ENCODE measurements at places on chromosomes 6 and 20.

DNA sequence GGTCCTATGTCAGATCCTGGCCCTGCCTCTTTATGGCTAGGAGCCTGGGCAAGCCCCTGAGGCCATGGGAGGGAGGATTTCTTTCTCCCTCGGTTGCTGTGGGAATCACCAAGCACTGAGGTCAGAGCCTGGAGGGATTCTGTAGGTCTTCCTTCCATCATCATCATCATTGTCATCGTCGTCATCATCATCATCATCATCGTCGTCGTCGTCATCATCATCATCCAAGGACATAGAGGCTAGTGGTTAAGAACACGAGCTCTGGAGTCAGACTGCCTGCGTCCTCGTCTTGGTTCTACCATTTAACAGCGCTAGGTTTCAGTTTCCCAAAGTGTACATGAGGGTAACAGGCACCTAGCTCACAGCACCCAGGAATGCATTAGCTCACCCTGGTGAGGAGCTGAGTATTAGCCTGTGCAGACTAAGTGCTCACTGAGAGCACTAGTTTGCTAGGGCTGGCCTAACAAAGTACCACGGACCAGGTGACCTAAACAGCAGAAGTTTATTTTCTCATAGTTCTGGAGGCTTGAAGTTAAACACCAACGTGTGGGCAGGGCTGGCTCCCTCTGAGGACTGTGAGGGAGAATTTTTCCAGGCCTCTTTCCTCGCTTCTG lies 92.5 kb upstream of the CCDC167 start:
- DNase-seq = no peak

DNA sequence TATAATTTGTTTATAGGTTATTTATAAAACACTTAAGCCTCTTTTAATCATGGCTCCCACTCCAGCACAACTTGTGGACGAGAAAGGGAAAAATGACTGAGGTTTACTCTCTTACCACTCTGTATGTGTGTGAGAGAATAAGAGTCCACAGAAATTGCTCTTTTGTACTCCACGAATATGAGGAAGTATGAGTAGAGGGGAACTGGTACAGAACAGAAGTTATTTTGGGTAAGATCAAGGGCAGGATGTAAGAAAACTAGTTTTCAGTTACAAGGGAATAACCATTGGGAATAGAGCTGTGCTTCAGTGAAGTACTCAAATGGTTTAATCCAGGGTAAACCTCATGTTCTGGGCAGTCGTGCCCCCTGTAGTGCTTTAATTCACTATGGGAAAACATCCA lies 72.6 kb downstream of the REV3L start:
- DNase-seq = no peak

DNA sequence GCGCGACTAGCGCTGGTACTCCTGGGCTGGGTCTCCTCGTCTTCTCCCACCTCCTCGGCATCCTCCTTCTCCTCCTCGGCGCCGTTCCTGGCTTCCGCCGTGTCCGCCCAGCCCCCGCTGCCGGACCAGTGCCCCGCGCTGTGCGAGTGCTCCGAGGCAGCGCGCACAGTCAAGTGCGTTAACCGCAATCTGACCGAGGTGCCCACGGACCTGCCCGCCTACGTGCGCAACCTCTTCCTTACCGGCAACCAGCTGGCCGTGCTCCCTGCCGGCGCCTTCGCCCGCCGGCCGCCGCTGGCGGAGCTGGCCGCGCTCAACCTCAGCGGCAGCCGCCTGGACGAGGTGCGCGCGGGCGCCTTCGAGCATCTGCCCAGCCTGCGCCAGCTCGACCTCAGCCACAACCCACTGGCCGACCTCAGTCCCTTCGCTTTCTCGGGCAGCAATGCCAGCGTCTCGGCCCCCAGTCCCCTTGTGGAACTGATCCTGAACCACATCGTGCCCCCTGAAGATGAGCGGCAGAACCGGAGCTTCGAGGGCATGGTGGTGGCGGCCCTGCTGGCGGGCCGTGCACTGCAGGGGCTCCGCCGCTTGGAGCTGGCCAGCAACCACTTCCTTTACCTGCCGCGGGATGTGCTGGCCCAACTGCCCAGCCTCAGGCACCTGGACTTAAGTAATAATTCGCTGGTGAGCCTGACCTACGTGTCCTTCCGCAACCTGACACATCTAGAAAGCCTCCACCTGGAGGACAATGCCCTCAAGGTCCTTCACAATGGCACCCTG lies 1.6 kb downstream of the TPBG start:
- no peak for DNase-seq

DNA sequence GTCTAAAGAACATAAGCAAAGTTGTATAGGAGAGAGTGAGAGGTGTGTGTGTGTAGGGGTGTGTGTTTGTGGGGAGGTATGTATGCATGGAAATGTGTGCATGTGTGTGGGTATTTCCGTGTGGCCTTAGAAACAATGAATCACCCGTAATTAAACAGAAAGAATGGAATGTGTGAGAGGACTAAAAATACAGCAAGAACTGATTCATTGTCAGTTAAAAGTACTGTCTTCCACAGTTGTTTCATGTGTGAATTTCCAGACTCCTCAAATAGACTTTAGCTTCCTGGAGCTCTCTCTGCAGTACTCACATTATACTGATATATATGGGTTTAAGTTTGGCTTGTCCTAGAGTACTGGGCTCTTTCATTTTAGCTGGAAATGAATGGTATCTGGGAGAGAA lies 145.7 kb downstream of the RIMS1 start:
- DNase-seq = no peak

GRCh38 chr20:24507182-24507853 lies 37.9 kb downstream of the SYNDIG1 start:
- DNase-seq = no peak

GRCh38 chr20:57618091-57618763 lies 2.0 kb downstream of the ZBP1 start:
- DNase-seq = no peak

DNA sequence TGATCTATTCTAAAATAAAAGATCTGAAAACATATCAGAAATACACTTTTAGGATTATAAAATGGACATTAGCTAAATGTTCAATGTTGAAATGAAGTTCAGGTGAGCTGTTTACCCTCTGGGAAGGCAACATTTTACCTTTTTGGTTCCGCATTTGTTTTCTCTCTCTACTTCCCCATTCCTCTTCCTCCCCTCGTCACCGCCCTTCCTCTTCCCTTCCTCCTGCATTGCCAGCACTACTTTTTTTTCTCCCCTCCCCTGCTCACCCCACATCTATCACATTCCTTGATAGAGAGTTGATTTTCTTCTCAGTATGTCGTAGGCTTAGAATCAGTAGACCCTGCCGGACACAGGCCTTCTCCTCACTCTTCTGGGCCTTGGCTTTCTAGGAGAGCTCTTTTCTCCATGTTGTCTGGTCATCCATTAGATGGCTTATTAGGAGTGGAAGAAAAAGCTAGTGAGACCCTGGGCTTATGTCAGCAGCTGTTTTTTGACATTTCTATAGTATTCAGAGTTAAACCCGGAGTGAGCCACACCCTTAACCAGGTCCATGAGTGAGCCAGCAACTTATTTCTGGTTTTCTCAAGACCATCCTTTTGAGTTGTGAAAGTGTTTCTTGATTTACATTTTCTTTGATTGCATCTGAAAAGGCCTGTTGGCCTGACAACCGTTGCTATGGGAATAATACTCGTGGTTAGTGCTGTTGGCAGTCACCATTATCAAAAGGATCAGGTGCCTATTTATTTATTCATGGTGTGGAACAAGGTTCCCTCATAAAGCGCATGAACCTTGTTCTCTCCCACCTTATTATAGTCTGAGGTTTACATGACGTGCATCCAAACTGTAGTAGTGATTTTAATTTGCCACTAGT lies 90.9 kb downstream of the DTD1 start:
- DNase-seq = no peak

- DNase-seq = no peak
Observed at GRCh38 chr20:63657260-63657936, 714 bp upstream of the RTEL1 start.

GRCh38 chr6:55578537-55579363 lies at the start of gene HMGCLL1:
TSS of gene HMGCLL1 (minus strand) at chr6:55579192. CDS start at chr6:55579055, 137 bp downstream.
- no peak for DNase-seq

GRCh38 chr20:57609086-57609841 lies 11.0 kb downstream of the ZBP1 start:
- no peak for DNase-seq

- peak; percentile 79 for DNase-seq
Observed at GRCh38 chr20:5529331-5530148, 212.8 kb upstream of the PROKR2 start.

GRCh38 chr20:50561379-50562078 lies 51.3 kb downstream of the PTPN1 start:
- no peak for DNase-seq

DNA sequence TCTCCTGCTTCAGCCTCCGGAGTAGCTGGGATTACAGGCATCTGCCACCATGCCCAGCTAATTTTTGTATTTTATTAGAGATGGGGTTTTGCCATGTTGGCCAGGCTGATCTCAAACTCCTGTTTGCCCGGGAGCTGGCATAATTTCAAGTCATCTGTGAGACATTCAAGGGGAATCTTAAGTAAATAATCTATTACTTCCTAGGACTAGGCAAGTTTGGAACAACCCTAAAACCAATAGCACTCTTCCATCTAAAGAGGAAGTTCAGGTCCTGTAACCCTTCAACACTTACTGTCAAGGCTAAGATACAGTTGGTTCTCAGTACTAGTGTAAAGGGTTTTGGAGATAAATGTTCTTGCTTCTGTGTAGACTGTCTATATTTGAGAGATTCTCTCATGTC lies 267.8 kb upstream of the IRAK1BP1 start:
- no peak for DNase-seq

DNA sequence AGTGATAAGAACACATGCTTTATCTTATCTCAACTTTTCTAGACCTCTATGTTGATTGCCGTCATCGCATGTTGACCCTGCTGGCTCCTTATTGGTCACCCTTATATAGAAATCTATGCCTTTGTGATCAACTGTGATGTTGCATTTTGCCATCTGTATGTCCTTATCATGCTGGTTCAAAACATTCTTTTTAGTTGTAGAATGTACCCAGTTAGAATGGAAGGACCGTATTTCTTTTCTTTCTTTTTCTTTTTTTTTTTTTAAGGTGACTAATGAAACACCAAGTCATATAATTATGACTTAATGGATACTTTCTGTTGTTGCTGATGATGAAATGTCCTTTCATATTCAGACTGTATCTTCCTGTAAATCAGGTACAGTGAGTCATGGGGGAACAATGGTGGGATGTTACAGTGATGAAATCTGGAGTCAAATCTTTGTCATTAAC lies 145.9 kb upstream of the CITED2 start:
- no peak for DNase-seq

GRCh38 chr6:23339268-23339667 lies 769.9 kb downstream of the HDGFL1 start:
- DNase-seq = no peak

DNA sequence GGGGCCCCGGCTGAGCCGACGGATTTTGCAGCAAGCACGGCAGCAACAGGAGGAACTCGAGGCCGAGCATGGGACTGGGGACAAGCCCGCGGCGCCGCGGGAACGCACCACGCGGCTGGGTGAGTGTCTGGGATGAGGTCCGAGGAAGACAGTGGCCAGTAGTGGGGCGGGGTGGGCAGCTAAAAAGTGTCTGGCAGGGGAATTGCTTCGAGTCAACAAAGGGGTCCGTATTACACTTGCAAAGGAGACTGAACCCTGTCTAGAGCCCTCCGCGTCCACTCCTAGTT lies 356 bp downstream of the BYSL start:
- no peak for DNase-seq

- peak; percentile 56 for DNase-seq
Observed at GRCh38 chr6:27251606-27252251, 4.2 kb downstream of the PRSS16 start.

GRCh38 chr20:57783196-57783595 lies 73.4 kb upstream of the PMEPA1 start:
- DNase-seq = no peak

DNA sequence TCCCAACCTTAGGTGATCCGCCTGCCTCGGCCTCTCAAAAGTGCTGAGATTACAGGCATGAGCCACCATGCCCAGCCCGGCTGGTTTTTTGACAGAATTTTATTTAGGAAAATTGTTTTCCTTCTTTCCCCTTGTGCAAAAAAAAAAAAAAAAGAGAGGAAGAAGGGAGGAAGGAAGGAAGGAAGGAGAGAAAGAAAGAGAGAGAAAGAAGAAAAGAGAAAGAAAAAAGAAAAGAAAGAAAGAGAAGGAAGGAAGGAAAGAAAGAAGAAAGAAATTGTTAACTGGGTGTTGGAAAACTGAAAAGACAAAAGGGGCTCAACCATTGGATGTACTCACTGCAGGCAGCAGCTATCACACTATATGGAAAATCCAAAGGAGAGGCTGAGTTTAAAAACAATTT lies 1.4 kb upstream of the RNF8 start:
- DNase-seq = no peak

DNA sequence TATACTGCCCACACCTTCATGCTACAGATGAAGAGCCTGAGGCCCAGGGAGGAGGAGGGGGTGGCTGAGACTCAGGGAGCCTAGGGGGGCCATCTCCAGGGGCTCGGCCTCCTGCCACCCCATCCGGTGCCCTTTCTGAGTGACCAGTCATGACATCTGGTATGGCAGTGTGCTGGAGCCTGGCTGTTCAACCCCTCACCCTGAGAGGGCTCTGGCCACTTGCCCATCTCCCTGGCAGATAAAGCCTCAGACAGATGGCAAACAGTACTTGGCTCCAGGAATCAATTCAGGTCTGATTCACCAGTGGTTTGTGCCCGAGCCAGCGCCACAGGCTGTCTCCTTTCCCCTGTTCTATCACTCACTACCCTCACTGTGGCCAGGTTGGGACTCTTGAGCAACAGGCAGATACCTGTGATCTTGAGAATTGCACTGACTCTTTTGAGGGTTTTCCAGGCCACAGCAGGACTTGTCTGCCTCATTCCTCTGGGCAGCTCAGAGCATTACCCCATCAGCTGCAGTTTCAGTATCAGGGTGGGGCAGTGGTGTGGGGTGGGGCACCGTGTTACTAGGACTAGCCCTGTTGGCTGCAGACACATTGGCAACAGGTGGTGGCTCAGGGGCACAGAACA lies 22.8 kb downstream of the SRSF3 start:
- no peak for DNase-seq

GRCh38 chr6:166933396-166933795 lies 23.0 kb downstream of the RNASET2 start:
- no peak for DNase-seq

GRCh38 chr6:113960795-113961194 lies 10.2 kb downstream of the HDAC2 start:
- DNase-seq = no peak

- DNase-seq = peak; percentile 32
Observed at GRCh38 chr6:156791320-156791850, 14.2 kb downstream of the ARID1B start.

DNA sequence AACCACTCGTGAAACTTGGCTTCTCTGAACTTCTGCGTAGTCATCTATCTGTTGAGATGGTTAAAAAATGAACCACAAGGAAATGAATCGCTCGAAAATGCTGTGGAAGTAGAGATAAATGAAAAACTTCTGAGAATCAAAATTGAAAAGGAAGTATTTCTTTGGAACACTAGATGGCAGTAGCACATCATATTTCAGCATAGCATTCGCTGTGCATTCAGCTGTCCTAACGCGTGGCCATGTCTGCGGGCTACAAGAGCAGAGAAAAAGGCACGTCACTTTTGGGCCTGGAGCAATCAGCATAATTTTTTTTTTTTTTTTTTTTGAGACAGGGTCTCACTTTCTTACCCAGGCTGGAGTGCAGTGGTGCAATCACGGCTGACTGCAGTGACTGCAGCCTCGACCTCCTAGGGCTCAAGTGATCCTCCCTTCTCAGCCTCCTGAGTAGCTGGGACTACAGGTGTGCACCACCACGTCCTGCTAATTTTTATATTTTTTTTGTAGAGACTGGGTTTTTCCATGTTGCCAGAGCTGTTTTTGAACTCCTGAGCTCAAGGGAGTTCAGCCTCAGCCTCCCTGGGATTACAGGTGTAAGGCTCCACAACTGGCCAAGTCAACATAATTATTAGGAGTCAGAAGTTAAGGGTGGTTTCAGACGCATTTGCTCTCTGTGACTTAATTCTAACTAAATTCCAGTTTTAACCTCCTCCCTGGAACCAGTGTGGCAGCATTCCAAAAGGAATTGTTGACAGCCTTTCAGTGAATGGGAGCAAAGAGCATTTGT lies 8.8 kb upstream of the PERP start:
- peak; percentile 32 for DNase-seq
